ENCODE measurements at places on chromosomes 6 and 20. TPM values are rescaled to one million over a fixed set of nuclear protein-coding genes. Genes with fewer than 3 reads are reported as not detected.

Gene HCK
- not detected for total RNA-seq

Gene C6orf141
- 61.3 TPM for total RNA-seq

Gene PTPRK
- 78.6 TPM for total RNA-seq

Gene KCNS1
- under 0.01 TPM for total RNA-seq

- DNase-seq = no peak
These were observed 16.5 kb downstream of the RIPOR2 start for GRCh38 chr6:24919056-24919892.

- DNase-seq = no peak
These were observed 32.9 kb upstream of the SLC22A3 start for GRCh38 chr6:160315310-160315709.

GRCh38 chr20:45345104-45345936, 2.9 kb downstream of the SDC4 start:
- peak; percentile 39 for DNase-seq

DNA sequence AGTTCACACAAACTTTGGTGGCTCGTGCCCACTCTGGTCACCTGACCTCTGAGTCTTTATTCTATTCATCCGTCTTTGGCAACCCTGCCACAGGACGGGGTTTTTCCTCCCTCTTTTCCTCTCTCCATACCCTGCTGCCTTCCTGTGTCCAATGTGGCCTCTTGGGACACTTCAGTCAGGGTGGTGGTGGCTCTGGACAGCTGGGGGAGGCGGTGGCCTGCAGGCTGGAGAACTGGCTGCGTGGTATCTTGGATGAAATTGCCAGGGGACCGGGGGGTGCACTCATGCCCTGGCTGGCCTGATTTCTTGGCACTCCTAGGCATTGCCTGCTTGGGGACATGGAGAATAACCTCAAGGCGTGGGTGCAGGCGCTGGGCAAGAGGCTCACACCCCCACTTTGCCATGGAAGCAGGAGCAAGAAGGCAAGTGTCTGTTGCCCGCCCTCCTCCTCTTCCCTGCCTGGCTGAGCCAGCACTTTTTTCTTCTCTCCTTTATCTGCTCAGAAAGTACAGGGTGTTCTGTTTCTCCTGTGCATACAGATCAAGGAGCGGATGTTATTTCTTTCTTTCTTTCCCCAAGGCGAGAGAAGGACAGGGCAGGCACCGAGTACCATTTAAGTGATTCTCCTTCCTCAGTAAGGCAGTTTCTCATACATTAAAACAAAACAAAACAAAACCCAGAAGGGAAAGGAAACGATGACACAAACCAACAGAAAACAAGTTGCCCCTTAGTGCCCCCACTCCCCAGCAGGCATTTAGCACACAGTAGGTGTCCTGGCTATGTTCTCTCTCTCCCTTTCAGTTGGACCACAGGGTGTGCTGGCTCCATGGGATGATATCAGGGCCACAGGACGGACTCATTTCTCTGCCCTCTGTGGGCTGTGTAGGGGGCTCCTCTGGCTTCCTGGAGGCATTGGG, 155.5 kb upstream of the RNF24 start:
- DNase-seq = no peak

- no peak for DNase-seq
These were observed 654.1 kb upstream of the MARCKS start for GRCh38 chr6:113202852-113203714.
